ENCODE measurements at places on chromosomes 7 and 10.

- no peak for DNase-seq
Measured at GRCh38 chr10:126803394-126803793, 101.8 kb upstream of the DOCK1 start.

DNA sequence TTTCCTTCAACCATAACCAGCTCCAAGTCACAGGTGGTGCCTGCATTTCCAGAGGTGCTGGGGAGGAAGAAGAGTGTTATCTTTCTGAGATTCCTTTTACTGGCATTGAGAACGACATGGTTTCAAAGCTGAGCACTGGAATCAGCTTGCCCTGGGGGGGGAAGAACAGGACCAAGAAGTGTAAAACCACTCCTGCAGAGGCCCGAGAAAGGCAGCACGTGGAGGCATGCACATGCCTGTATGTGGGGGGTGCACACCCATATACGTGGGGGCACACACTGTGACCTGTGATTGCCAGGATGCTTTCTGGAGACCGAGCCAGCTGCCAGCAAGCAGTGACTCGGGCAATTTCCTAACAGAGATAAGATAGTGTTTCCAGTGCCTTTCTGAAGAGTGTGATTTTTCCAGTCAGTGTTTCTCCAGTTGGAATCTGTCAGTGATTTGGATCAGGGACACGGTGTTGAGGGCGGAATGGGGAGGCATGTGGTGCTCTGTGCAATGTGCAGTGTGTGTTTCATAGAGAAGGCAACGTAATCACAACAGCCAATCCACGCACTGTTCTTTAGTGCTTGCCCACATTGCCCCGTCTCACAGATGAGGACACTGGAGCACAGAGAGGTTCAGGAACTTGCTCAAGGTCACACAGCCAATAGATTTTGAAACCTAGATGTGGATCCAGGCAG lies 4.2 kb downstream of the LRRC27 start:
- DNase-seq, result no peak

- DNase-seq, result no peak
Measured at GRCh38 chr7:118311121-118311836, 86.8 kb downstream of the ANKRD7 start.

- DNase-seq, result no peak
Measured at GRCh38 chr7:24478137-24478655, 95.1 kb upstream of the PALS2 start.

GRCh38 chr7:55977831-55978230 lies 13.4 kb downstream of the NIPSNAP2 start:
- DNase-seq, result no peak

DNA sequence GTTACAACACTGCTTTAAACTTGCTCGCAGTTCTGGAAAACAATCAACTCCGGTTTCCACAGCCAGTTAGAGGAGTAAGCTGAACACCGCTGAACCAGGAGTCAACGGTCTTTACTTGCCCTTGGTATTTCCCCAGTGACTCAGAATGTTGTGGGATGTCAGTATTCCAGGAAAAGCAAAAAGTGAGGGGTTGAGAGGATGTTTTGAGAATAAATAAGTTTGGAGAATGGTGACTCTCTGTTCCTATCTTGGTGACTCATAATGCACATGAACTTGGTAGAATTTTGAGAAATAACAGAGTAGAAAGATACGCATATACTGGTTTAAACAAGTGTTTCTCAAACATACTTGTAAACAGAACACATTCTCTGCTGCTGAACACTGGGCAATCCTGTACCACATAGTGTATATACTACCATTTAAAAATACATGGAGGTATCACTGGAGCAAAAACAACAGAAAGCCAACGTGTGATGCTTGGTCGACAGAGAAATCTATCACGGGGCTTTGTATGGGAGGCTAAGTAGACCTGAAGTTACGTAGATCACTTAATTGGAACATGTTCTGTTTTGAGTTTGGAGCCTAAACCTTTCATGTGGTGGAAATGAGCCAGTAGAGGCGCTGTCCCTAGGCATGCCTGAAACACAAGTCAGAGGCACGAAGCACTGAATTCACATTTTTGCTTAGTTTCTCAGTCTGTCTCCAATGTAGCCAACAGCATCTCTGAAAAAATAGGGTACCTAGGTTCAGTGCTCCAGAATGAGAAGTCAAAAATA lies 534.3 kb downstream of the PARD3 start:
- DNase-seq, result no peak

DNA sequence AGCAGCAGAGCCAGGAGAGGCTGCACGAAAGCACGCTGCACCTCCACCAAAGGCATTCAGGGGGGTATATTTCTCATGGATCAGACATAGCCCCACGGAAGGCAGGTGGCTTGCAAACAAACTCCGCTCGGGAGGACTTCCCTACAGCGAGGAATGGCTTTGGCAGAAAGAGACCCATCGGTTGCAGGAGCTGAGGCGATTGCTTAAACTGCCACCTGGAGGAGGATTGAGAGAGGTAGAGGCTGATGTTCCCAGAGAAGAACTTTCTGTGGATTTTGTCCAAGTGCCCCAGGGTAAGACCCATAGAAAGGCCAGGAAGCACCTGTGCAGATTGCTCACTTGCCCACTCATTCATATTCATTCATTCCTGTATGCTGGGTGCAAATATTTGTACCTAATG lies 89.1 kb downstream of the NEUROD6 start:
- DNase-seq, result no peak

DNA sequence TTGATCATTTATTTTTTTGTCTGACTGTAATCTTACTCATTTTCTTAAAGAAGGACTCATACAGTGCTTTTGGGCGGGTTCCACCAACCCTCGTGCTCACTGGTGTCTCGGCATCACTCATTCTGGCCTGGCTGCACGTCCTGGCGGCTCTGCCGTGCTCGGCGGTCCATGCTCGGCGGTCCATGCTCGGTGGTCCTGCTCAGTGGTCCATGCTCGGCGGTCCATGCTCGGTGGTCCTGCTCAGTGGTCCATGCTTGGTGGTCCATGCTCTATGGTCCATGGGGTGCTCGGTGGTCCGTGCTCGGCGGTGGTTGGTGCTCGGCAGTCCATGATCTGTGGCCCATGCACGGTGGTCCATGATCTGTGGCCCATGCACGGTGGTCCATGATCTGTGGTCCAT lies 72.5 kb downstream of the WDR37 start:
- DNase-seq, result no peak

- peak; percentile 82 for DNase-seq
Measured at GRCh38 chr7:1169409-1170368, 9.7 kb upstream of the ZFAND2A start.

DNA sequence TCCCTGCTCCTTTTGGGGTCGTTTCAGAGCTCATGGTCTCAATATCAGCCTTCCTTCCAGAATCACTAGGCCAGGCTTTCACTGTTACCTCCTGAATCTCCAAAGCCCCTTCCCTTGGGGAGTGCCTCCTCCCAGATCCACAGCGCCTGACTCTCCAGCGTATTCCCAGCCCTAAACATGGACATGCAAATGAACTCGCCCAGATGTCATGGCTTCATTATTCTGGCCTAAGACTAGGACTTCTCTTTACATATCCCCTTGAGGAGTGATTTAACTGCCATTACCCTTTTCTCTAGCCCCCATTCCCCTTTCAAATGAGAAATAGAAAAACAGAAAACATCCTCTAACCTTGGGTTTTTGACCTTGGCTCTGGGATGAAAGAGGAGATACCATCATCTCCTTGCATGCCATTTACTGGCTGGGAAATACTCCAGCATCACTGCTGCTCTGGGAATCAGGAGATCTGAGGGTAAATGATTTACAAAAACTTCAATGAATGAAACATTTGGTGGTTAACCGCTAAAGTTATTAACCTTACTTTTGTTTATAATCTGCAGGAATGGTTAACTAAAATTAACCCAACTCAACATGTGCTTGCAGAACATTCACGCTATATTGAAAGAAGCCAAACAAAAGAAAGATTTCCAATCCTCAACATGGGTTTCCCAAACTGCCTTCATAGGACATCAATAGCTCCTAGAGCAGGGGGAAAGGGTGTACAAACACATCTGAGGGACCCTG lies 37.0 kb downstream of the FAM171A1 start:
- DNase-seq, result no peak

DNA sequence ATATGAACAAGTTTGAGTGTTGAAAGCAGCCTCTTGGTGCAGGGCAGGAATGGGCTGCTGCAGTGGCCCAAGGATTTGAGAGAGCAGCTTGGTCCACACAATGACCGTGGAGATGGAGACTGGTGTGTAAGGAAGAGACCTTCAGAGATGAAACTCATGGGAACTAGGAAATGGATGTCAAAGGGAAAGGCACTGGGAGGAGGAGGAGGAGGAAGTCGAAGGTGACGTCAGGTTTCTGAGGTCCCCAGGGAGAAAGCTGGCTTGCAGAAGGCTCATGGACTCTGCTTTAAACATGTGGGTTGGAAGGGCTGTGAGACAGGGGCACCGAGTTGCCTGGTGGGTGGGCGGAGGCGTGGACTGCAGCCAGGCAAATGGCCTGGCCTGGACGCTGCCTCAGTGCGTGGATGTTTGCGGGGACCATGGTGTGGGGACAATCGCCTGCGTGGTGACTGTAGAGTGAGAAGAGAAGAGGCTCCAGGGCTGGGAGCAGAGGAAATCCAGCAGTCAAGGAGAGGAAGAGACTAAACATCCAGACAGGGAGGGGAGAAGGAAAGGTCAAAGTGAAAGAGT lies 14.6 kb downstream of the C10orf71 start:
- DNase-seq, result no peak

Data from central memory CD4-positive, alpha-beta T cell (primary cell).